ENCODE measurements at places on chromosomes 16 and 17. TPM values are rescaled to one million over a fixed set of nuclear protein-coding genes. Genes with fewer than 3 reads are reported as not detected.

- DNase-seq, result no peak
These were observed 371.2 kb upstream of the ASIC2 start for GRCh38 chr17:33664116-33664840.

DNA sequence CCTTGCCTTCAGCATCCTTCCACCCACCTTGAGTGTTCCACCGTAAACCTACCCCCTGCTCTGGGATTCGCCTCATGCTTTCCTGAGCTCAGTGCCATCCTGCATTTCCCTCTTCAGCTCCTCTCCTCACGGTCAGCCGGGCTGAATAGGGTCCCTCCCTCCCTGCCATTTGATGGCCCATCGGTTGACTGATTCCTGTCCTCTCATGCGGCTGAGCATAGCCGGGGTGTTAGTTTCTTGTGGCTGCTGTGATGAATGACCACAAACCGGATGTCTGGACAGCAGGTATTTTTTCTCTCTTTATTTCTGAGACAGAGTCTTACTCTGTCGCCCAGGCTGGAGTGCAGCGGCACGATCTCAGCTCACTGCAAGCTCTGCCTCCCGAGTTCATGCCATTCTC lies 44.1 kb upstream of the MGAT5B start:
- no peak for DNase-seq

DNA sequence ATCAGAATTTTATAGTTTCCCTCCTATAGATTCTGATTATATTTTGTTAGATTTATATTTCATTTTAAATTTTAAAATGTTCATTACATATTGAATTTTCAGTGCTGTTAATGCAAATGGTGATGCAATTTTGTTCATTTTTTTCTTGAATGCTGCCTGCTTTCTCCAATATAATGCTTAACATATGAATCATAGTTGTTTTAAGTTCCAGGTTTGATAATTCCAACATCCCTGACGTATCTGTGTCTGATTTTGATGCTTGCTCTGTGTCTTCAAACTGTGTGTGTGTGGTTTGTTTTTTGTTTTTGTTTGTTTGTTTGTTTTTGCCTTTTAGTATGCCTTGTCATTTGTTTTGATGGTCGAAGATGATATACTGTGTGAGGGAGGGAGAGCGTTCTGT lies 134.7 kb upstream of the ELAC2 start:
- no peak for DNase-seq

DNA sequence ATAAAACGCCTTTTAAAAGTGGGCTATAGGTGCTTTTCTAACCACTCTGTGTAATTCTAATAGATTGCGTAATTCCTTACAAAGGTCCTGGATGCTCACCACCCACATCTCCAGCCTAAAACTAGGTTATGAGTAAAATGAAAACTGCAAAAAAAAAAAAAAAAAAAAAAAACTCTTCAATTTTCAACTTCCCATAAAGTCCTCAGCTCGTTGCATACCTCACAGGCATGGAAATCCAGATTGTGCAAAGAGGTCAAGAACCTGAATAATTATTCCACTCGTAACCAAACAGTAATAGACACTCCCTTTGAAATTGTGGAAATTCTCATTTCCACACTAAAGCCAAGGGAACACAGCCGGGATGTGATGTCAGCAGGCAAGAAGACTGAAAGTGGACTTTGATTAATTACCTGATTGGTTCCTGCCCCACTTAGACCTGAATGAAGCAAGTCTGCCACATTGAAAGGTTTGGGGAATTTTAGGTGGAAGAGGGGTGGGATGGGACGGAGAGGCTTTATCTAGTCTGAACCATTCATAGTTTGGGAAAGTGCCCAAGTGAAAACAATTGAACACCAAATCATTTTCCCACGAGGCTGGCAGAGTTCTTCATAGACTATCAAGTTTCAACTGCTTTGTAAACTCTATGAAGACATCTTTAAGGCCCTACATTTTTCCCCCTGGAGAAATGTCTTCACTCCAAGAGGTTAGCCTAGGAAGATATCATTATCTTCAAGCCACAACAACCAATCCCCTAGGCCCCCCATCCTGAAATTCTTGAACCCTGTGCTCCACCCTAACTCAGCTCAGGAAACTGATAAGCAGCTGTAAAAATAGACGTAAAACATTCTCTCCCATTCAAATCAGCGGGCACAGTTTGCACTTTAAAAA lies 49.1 kb upstream of the TANC2 start:
- DNase-seq, result no peak

- no peak for DNase-seq
These were observed 158.4 kb upstream of the IRX3 start for GRCh38 chr16:54444851-54445458.

DNA sequence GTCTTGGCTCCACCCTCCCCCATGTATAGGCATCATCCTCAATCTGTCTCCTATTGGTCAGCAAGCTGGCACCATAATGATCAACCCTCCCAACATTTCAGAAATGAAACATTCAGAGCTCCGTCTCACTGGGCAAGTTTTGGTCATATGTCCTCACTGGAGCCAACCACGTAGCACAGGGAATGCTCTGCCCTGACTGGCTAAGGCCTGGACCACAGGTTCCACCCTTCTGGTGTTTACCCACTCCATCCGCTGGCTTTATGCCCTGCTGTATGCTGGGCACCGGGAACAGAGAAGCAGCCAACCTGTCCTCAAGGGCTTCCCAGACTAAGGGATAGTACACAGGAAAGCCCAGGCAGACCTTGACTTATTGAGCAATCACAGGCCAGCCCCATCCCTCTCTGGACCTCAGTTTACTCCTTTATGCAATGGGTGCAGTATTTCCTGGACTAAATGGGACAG lies 20.5 kb downstream of the MYO15A start:
- DNase-seq, result no peak

- DNase-seq, result peak; percentile 77
These were observed 499 bp downstream of the PIP4K2B start for GRCh38 chr17:38798614-38799500.

GRCh38 chr16:58046054-58046881 lies 20.7 kb downstream of the MMP15 start:
- no peak for DNase-seq

Gene CDH8
- total RNA-seq, result 0.62 TPM

Measured in activated naive CD8-positive, alpha-beta T cell treated with anti-CD3 and anti-CD28 coated beads, Interleukin-2, amount 10 ng/mL, durations not matched to agents 7 days and 5 days (primary cell).